Cerebellar cortex (tissue), 1 donor: ENCODE measurements at places on chromosomes 7 and 10.

- DNase-seq, result no peak
Measured at GRCh38 chr10:13920031-13920430, 333.3 kb downstream of the PRPF18 start.

GRCh38 chr10:124942317-124943169 lies 620 bp downstream of the ZRANB1 start:
- DNase-seq, result peak; percentile 63

DNA sequence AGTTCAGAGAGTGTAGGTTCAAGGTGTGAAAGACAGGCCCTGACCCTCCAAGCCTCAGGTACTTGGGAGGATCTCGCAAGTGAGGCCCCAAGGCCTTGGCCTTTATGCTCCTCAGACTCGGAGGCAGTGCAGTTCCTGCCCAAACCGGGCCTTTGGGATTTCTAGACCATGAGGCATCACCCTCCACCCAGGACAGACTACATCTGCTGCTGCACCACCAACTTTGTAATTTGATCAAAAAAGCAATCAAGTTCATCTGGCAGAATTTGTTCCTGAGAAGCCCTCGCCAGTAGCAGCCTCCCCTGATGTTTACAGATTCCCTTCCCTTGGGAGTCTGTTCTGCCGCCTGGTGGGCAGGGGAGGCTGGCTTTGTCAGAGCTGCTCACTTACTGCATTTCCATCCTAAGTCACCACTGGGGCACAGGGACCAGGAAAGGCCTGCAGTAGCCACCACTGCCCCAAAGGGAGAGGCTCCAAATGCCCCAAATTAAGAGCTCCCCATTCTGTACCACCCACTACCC lies 2.1 kb downstream of the CAMK2G start:
- peak; percentile 18 for DNase-seq

DNA sequence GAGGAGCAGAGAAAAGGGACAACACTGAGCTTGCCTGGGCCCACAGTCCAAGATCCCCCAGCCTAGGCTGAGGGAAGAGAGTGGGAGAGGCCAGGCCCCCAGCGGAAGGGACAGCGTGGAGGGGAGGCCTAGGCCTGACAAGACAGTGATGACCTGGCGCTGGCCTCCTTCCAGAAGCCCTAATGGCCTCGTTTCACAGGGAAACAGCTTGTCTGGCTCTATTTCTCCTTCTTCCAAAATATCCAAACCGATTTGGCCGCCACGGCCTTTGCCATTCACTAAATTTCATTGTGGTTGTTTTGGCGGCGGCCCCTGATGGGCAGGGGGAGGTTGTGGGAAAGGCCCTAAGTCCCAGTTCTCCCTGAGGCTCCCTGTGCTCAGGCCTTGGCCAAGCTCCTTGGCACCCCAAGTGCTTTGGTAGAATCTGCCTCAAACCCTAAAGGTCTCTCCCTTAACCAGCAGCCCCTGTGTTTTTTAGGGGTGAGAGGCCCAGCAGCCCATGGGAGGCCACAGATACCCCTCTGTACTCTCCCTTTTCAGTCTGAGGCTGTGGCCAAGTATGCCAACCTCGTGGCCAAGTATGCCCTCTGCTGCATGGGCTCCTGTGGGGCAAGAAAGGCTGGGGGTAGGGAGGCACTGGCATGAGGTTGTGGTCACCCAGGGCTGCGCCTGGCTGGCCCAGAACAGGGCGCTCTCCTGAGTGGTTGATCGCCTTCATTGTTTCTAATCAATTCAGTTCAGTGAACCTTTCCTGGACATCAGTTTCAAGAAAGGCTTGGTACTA lies 37.3 kb downstream of the PAX2 start:
- DNase-seq, result no peak

GRCh38 chr7:82549616-82550285 lies 106.2 kb upstream of the CACNA2D1 start:
- DNase-seq, result no peak

DNA sequence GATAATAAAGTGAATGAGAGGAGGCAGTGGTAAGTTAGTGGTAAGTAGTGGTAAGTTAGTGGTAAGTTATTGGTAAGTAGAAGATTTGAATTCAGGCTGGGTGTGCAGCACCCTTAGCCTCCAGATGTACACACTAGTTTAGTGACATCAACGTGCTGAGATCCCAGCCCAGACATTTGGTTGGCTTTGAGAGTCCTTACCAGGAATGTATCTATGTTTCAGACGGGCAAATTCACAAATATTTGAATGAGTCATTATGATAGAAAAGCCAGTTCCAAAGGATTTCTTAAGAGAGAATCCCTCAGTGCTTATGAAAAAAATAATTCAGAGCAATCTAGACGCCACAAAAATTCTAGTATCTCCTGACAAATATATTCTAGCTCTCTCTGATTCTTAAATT lies 70.0 kb downstream of the ARL4A start:
- DNase-seq, result no peak

DNA sequence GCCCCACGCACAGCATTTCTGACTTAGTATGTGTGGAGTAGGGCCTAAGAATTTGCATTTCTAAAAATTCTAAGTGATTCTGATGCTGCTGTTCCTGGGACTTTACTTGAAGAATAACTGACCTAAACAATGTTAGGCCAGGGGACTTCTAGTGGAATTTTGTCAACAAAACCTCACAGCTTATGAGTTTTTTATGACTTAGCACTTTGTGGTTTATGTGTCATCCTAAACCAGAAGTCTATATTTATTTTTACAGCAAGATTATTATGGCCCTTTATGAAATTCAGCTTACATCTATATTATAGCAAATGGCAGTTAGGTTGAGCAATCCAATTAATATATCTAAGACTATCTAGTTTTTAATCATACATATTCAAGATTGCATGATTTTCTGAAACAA lies 24.6 kb upstream of the BET1 start:
- DNase-seq, result no peak

DNA sequence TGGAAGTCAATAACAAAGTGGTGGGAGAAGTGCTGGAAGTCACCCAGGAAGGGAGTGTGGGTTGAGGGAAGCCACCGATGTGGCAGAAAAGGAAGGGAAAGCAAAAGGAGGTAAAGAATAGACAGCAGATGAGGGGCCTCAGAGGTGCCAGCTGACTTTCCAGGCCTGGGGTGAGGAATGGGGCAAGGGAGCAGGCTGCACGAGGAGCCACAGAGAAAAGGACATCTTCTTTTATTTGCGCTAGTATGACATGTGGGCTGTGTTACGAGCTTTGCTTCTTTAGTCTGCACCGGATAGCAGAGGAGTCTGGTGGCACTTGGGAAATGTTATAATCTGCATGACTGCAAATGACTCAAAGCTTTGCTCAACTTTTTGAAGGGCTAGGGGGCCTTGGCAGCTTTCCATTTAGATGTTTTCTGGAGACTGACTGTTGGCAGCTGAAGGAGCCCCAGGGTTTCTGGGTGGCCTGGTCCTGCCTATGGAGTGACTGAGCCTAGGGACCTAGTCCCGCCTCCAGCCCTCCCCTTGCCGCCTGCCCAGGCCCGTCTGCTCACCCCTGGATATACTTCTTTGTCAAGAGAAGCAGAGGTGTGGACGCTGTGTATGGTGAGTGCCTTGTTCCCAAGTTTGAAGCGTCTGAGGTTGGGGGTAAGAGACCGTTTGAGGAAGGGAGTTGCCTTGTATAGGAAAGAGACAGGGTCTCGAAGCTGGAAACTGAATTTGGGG lies 5.1 kb downstream of the PRXL2A start:
- no peak for DNase-seq

GRCh38 chr7:139798221-139798620 lies 20.4 kb upstream of the HIPK2 start:
- no peak for DNase-seq

DNA sequence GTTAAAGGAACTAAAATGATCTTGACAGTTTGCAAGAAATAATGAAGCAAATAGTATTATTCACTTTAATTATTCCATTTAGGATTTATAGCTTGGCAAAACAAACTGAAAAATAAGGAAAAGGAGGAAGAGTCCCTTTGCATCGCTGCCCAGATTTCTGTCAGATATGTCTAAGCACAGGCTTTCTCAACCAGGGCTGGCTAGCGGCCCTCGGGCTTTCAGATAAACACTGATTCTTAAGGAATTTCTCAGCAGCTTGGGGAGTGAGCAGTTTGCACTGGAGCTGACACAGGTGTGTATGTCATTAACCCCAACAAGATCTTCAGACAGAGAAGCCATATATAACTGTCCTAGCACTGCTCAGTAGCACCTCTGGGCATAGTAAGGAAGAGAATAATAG lies 47.9 kb upstream of the SEMA3D start:
- no peak for DNase-seq

DNA sequence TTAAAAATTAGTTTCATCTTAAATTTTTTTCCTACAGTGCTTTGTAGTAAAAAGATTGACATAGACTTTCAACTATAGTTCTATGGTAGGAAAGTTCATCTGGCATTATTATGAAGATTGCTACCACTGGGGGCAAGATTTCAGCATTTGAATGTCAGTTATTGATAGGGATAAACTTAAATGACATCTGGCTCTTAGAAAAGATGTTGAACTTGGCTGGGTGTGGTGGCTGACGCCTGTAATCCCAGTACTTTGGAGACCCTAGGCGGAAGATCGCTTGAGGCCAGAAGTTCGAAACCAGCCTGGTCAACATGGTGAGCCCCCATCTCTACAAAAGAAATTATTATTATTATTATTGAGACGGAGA lies 1.4 kb upstream of the TRA2A start:
- DNase-seq, result no peak

DNA sequence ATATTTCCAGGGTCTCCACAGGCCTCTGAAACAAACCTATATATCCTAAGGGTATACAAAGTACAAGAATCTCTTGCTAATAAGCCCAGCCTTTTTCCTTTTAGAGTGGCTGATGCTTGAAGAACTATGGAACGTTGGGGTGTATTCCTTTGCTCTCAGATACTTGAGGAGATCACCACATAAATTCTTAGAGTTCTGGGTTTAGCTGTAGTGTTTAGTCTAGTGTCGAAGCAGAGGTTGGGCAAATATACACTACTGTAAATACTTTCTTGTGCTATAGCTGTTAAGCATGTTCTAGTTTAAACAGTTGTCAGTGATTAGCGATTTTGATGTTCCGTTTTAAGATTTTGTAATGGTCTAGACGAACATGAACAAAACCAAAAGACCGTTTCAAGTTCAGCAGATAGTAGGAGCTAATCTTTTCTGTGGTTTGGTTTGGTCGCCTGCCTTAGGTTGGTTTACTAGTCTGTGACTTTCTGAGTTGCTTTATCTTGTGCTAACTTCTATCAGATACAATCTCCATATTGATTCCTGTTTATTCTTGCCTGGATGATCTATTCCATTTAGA lies 229.6 kb downstream of the NSUN6 start:
- no peak for DNase-seq

DNA sequence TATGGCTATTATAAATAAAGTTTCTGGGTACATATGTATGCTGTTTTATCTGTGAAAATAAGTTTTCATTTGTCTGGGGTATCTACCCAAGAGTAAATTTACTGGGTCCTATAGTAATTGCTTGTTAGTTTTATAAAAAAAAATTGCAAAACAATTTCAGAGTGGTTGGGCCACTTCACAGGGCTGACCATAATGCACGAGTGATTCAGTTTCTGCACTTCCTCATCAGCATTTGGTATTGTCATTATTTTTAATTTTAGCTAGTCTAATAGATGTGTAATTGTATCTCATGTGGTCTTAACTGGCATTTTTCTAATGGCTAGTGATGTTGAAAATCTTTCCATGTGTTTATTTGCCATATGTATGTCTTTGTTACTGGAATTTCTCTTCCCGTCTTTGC lies 452.4 kb upstream of the AKR1E2 start:
- no peak for DNase-seq

DNA sequence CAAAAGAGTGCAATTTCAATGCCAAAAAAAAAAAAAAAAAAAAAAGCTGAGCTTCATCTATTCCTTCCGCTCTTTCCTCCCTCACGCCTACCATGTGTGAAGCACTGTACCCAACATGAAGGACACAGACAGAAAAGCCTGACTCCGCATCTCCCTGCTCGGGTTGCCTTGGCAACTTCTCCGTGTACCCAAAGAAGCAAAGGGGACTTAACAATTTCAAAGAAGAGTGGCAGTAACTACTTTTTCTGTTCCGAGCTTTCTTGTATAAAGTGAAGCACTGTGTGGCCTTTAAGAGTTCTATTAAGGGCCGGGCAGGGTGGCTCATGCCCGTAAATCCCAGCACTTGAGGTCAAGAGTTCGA lies 177.7 kb downstream of the PRKCQ start:
- DNase-seq, result no peak

DNA sequence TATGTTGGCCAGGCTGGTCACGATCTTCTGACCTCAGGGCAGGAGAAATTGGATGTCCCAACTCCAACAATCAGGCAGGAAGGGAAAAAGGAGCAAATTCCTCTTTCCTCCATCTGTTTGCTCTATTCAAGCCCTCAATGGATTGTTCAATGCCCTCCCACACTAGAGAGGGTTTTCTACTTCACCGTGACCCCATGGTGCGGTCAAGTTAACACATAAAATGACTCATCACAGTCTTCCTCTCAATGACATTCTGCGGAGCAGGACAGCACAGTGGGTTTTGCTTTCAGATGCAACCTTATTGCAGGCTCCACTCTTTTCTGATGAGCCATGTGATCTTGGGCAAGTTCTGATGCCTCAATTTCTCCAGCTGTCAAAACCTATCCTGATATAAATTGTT lies 364.9 kb downstream of the ANKRD30A start:
- DNase-seq, result no peak
